Ureter (tissue), 1 donor: ENCODE measurements at places on chromosomes 6 and 20.

DNA sequence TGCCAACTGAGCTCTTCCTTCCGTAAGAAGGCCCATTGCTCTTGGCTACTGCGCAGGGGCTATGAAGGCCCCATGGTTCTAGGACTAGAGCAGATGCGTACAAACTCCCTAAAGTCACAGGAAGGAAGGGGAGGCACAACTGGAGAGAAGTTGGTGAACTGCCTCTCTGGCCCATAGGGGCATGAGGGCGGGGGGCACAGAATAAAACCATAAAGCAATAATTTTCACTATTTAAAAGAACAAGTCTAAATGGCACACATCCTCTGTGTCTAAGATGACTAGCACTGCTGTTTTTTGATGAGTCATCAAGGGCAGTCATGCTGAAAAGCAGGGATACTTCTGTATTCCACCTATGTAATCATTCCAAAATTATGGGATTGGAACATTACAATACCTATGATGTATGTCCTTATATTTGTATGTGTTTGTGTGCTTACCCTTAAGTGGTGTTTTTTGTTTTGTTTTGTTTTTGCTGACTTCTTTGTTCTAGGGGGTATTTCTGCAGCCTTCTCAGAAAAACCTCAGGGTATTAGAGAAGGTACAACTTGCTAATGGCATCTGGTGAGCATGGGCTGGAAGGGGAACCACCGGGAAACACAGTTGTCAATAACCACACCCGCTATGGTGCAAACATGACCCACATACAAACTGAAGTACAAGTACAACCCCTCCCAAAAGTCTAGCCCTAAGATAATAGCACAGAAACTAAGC lies 36.9 kb downstream of the B4GALT5 start:
- no peak for DNase-seq

DNA sequence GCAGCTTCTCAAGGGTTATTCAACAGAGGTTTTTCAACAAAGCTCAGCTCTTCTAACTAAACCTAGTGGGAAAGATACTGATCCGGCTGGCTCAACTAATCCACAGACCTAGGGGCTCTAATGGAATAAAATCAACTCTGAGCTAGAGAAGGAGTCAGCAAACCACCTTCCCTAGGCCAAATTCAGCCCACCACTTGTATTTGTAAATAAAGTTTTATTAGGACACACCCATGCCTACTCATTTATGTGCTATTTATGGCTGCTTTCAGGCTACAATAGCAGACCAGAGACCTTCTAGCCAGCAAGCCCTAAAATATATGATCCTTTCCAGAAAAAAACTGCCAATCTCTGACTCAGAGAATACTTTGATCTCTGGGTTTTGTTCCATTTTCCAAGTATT lies 6.0 kb upstream of the RAB22A start:
- no peak for DNase-seq

DNA sequence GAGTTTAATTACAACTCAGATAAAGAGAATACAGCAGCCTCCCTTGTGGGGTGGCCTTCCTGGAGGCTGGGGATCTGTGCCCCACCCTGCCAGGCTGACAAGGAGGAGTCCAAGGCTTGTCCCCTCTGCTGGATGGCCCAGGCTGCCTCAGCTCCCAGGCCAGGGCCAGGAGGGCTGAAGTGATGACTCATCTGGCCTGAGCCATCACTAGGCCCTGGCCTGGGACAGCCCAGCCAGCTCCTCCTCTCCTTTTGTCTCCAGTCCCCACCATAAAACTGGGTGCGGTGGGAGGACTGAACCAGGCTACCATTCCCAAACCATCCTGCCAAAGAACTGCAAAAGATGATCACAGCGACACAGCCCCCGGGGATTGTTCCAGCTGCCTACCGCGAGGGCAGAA lies 15.0 kb downstream of the GRM4 start:
- no peak for DNase-seq

GRCh38 chr20:42792052-42792451 lies 397.7 kb downstream of the PTPRT start:
- DNase-seq: no peak

DNA sequence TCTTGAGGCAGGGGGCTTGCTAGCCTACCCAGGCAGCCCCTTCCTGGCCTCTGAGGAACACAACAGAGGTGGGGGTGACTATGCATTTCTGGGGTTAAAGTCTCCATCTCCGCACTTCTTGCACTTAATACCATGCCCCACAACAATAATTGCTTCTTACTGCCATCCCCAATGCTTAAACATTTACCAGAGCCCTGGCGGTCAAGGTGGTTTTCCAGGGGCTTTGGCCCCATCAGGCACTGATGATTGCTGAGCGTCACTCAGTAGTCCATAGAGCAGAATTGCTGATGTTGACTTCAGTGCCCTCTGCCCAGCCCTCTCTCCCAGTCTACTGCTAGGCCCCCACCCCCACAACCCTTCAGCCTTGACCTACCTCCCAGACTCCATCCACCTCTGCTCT lies 32.5 kb upstream of the KCNK5 start:
- no peak for DNase-seq

- DNase-seq: no peak
Observed at GRCh38 chr6:62615366-62616015, 329.5 kb upstream of the KHDRBS2 start.

DNA sequence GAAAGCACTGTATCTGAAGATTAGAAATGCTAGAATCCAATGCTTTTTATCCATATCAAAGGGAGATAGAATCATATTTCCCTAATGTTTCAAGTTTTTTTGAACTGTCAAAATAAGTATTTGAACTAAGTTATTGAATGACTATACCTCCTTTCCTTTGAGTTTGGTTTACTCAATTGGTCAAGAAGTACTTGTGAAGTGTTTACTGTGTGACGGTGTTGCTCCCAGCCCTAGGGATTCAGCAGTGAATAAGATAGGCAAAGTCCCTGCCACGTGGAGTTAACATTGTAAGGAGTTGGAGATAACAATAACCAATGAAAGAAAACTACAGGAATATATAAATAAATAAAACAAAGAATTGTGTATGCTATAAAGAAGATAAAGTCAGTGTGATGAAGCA lies 535.9 kb downstream of the FRK start:
- DNase-seq: no peak

DNA sequence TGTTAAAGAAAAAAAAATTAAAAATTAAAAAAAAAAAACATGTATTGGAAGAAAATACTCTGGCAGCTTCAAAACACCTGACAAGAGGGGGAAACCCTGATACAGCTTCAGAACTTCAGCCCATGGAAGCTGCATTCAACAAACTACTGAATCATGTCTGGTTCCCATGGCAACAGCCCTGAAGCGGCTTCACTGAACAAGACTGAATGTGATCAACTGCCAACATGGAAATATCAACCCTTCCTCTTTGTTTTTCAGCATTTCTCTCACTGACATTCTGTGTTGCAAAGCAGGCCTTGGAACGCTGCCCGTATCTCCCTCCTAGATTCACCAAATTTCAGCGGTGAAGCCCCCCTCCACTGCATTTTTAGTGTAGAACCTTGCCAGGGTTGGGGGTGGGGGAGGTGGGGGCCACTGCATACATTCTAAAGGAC lies 91.3 kb upstream of the SHLD1 start:
- DNase-seq: peak; percentile 58

DNA sequence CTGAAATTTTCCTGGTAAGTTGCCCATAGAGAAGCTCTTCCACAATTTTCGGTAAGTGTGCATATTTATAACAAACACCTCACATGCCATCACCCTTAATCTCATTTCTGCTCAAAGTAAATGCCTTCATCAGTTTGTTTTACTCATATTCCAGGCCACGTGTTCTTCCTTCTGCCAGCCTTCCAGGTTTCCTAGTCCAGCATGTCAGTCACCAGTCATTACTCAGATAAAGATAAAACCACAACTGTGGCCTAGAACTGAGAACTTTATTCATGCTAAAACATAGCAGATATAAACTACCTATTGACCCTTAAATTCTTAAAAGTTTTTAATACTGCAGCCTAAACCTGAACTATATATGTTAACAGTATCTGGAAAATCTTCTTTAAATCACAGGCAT lies 149.5 kb upstream of the SLC22A16 start:
- DNase-seq: no peak

DNA sequence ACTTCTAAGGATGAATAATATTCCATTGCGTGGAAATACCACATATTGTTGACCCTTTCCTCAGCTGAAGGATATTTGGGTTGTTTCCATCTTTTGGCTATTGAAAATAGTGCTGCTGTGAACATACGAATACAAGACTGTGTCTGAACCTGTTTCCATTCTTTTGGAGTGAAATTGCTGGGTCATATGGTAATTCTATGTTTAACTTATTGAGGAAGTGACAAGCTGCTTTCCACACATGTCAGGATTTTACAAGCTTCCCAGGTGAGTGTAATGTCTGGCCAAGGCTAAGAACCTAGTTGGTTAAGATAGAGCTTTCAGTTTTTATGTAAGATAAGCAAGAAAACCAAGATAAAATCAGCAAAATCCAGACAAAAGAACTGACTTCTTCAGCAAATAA lies 48.8 kb downstream of the PPP1R3G start:
- no peak for DNase-seq

GRCh38 chr20:62697468-62697912 lies 11.1 kb upstream of the NTSR1 start:
- DNase-seq: no peak

GRCh38 chr6:111824608-111825337 lies 48.5 kb downstream of the FYN start:
- no peak for DNase-seq

DNA sequence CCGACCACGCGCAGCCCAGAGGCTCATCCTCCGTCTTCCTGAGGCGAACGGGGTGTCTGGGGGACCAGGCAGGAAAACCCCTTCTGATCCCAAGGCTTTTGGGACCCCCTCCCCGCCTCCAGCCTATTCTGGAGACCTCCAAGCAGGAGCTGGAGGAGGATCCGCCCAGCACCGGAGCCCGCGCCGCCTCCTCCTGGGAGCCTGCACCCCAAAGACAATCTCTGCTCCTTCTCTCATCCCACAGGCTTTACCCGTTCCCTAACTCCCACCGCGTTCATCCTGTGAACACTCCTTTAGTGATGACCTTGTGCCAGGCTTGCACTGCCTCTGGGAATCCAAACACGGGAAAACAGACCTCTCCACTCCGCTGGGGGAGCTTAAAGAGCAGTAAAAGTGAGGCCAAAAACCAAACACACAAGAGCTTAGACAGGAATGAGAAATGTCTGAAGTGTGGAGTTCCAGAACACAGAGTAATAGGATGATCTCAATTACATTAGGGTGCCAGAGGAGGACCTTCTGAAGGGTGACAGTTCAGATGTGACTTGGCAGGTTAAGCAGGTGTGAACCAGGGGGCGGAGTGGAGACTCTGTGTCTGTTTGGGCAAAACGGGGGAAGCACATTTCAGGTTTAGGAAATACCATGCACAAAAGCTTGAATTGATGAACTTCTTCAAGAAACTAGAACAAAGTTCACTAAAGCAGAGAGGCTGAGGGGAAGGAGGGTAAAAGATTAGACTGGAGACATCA lies 7.6 kb downstream of the HLA-DRB5 start:
- no peak for DNase-seq

GRCh38 chr6:50289366-50289765 lies 239.6 kb upstream of the DEFB112 start:
- no peak for DNase-seq

DNA sequence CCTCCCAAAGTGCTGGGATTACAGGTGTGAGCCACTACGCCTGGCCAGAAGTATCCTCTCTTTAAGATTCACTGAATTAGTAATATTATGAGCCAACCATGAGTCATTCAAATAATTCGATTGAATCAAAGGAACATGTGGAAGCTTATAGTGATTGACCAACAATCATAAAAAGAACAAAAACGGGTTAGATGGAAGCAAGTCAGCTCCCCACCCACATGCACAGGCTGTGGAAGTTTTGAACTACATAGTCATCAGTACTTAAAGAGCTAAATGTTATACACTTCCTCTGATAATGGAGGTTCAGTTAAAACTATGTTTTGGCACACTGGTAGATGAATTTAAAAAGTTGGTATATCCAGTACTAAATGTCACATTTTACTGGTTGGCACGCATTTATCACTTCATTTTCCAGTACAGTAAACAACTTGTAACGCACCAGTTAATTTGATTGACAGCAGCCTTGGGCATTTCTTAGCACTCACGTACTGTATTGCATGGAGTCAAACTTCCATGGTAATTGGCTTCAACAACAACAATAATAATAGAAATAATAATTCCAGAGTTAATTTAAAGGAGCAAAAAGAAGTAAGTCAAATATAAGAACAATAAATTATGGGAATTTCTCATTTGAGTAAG lies 1107.3 kb upstream of the MAP3K7 start:
- no peak for DNase-seq

DNA sequence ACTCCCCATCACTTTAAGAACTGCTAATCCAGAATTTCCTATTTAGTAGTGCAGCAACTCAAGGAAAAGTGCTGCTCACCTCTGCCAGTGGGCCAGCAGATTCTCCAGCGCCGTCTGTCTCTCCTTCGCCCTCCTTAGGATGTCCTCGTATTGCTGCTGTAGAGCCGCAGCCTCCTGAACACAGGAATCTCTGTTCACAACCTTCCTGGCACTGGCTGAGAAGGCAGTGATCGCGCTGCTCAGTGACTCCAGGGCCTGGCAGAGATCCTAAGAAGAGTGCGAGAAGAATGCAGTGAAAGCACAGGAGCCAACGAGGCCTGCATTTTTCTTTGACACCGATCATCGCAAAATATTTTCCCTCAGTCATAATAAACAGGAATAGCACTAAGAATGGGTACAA lies 209.0 kb downstream of the SYNE1 start:
- DNase-seq: no peak

DNA sequence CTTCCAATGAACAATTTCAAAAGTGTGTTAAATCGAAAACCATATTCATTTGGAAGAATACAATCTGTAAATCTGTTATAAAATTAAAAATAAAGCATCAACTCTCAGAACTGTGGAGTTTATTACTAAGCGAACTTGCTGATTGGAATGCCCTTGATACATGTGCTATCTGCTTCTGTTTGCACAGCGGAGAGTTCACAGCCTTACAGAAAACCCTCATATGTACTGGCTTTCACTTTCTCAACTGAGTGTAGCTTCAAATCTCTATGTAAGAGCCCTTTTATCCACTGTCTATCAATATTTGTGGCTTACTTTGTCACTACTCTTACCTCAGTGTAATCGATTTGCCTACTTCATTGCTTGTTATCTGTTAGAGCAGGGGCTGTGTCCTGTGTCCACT lies 447.4 kb downstream of the C6orf118 start:
- DNase-seq: no peak

DNA sequence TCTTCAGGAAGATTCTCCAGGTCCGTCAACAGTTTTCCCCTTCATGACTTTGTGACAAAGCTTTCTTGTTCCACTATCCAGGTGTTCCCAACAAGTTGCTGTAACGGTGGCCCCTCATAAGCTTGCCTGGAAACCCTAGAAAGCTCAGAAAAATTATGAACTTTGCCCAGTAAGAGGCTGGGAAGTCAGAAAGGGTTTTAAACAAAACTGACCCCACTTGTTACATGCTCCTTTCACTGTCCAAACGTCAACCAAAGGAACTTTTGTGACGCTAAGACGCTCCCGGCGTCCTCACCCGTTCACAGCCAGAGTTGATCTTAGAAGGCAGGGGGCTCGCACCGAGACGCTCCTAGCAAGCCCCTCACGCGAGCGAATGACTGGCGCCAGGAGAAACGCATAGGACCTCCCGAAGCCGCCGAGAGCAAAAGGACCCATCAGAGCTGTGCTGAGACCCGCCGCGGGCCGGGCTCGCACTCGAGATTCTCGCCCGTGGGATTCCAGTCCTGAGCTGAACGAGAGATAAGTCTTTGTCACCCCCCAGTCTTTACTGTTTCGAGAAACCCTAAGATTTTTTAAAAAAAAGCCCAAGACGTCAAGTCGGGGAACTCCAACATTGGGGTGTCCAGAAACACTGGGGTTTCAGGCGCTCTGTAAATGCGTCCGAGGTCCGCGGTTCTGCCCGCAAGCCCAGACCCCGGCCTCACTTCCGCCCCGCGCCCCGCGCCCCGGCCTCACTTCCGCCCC lies 544 bp upstream of the ACAT2 start:
- DNase-seq: no peak
